Cardiac ventricle fibroblast (primary cell): ENCODE measurements at places on chromosomes 4 and X. TPM values are rescaled to one million over a fixed set of nuclear protein-coding genes. Genes with fewer than 3 reads are reported as not detected.

Gene FAM241A
- 2.4 and 2.6 TPM in 2 replicates for total RNA-seq

Gene DDX53
- total RNA-seq, result not detected in 2 replicates

Gene GLOD5
- total RNA-seq, result not detected in 2 replicates

Gene FGF2
- 11.0 and 11.6 TPM in 2 replicates for total RNA-seq

Gene PABPC1L2A
- not detected in 2 replicates for total RNA-seq

Gene IQCM
- total RNA-seq, result not detected in 2 replicates

Gene WDFY3
- 44.4 and 56.8 TPM in 2 replicates for total RNA-seq

Gene UGT8
- total RNA-seq, result not detected in 2 replicates

Gene USP26
- total RNA-seq, result not detected in 2 replicates

Gene HS6ST2
- total RNA-seq, result 0.05 TPM in 1 of 2 replicates, not detected in the other

Gene VEGFC
- total RNA-seq, result 12.8 and 15.7 TPM in 2 replicates

Gene TREX2
- total RNA-seq, result 1.1 and 5.5 TPM in 2 replicates

Gene RADX
- 0.19 TPM in 1 of 2 replicates, not detected in the other for total RNA-seq

Gene CXCL6
- total RNA-seq, result 68.1 and 87.1 TPM in 2 replicates

Gene XG
- 0.73 and 3.2 TPM in 2 replicates for total RNA-seq

Gene TMEM35A
- 0.73 and 1.4 TPM in 2 replicates for total RNA-seq

Gene IL2
- not detected in 2 replicates for total RNA-seq

Gene ADH1C
- total RNA-seq, result 3.7 and 6.1 TPM in 2 replicates

Gene REPS2
- total RNA-seq, result 6.8 and 7.5 TPM in 2 replicates

Gene LRRC66
- 0.34 and 0.81 TPM in 2 replicates for total RNA-seq

Gene LAMP2
- total RNA-seq, result 170 and 177 TPM in 2 replicates

Gene BGN
- total RNA-seq, result 318 and 356 TPM in 2 replicates

Gene SHISA3
- 64.4 and 71.1 TPM in 2 replicates for total RNA-seq

Gene NIPAL1
- 0.20 TPM in 1 of 2 replicates, not detected in the other for total RNA-seq

Gene PRDM8
- total RNA-seq, result 2.7 and 3.5 TPM in 2 replicates

Gene RBM46
- total RNA-seq, result 0.20 TPM in 1 of 2 replicates, not detected in the other

Gene ATP2B3
- not detected in 2 replicates for total RNA-seq

Gene IKBKG
- 12.6 and 16.6 TPM in 2 replicates for total RNA-seq

Gene CSN1S1
- total RNA-seq, result not detected in 2 replicates

Gene ARR3
- total RNA-seq, result not detected in 2 replicates

Gene VCX
- total RNA-seq, result not detected in 2 replicates

Gene PQBP1
- total RNA-seq, result 53.7 and 56.3 TPM in 2 replicates
